ENCODE measurements at places on chromosomes 6 and 20.

DNA sequence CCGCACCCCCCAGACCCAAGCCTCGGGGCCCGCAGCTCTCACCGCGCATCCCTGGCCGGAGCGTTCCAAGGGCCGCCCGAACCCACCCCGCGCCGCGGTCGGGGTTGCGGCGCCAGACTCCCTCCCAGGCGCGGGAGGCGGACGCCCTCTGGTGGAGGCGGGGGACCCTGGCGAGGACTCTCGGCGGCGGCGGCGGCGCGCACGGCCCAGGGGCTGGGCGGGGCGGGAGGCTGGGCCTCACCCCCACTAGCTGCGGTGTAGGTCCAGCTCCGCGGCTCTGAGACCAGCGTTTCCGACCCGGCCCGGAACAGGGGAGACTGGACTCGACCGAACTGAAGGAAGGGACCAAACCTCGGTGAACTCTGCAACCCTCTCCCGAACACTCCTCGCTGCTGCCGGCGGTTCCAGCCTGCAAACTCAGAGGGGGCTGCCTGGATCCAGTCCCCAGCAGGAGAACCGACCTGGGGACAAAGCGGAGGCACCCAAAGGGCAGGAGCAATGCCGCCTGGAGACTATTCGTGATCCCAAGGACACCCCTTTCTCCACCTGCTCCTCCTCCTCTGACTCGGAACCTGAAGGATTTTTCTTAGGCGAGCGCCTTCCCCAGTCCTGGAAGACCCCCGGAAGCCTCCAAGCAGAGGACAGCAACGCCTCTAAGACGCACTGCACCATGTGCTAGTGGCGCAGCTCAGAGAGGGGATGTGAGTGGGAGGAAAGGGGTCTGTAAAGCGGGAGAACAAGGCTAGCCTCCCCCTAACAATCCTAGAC, 859 bp upstream of the TOMM6 start:
- peak; percentile 71 for DNase-seq

DNA sequence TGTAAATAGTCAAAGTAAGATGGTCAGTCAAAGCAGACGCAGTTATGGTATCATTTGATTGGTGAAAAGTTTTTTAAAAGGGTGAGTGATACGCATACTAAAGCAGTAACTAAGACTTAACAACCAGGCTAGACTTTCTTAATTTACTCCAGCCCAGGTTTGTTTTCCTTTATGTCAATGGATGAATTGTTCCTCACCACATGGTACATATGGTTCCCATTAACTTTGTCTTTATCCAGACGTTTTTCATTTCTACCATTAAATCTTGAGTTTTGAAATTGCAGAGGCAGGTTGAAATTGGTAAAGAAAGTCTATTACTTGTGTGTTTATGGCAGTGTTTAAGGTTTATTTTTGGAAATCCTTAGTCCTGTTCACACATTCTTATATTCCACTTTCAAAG, 98.5 kb upstream of the SCGN start:
- no peak for DNase-seq

- no peak for DNase-seq
Observed at GRCh38 chr20:46317685-46318177, 9.4 kb upstream of the CDH22 start.

DNA sequence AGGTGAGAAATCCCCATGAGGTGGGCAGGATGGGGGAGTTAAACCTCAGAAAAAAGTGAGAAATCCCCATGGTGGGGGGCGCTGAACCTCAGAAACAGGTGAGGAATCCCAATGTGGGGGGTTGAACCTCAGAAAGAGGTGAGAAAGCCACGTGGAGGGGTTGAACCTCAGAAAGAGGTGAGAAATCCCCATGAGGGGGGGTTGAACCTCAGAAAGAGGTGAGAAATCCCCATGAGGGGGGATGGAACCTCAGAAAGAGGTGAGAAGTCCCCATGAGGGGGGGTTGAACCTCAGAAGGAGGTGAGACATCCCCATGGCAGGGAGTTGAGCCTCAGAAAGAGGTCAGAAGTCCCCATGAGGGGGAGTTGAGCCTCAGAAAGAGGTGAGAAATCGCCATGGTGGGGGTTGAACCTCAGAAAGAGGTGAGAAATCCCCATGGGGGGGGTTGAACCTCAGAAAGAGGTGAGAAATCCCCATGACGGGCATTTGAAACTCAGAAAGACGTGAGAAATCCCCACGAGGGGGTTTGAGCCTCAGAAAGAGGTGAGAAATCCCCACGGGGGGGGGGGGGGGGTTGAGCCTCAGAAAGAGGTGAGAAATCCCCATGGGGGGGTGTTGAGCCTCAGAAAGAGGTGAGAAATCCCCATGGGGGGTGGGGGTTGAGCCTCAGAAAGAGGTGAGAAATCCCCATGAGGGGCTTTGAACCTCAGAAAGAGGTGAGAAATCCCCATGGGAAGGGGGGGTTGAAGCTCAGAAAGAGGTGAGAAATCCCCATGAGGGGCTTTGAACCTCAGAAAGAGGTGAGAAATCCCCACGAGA, 14.3 kb upstream of the GOPC start:
- DNase-seq = peak; percentile 17

DNA sequence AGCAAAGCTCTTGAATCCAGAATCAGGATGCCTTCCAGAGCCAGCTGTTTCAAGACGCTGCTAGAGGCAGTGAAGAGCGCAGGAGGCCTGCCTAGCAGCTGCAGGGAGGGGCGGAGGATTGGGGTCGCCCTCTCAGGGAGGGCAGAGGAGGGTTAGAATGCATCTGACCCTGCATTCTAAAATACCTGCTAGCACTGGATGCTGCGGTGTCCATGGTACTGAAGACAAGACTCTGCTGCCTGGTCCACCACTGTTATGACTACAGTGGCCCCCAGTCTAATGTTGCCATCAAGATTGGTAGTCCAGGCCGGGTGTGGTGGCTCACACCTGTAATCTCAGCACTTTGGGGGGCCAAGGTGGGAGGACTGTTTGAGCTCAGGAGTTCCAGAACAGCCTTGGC, 193.7 kb upstream of the PROKR2 start:
- no peak for DNase-seq

DNA sequence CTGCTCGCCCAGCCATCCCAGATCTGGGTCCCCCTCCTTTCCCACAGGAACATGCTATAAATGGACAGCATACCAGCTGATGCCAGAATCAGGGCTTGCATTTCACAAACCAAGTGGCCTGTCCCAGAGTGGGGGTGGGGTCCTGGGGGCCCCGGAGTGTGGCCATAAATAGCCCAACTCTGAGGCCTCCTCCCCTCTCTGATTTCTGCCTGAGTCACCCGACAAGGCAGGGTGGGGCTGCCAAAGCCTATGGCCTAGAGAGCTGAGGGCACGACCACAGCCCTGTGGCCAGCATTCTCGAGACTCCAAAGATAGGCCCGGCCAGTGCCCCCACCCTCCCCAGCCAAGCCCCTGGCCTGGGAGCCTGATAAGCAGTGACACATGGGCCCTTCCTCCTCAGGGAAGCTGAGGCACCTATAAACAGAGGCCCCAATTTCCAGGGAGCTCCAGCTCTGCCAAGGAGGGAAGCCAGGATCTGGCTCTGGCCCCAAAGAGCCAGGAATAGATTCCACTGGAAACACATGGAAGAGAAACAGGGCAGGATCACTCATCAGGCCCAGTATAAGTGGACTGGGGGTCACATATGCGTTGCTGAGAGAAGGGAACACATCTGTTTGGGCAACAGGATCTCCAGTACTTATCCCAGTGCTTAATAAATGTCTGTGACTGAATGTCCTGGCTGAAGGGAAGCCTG, 20.3 kb downstream of the SNTA1 start:
- DNase-seq = no peak

DNA sequence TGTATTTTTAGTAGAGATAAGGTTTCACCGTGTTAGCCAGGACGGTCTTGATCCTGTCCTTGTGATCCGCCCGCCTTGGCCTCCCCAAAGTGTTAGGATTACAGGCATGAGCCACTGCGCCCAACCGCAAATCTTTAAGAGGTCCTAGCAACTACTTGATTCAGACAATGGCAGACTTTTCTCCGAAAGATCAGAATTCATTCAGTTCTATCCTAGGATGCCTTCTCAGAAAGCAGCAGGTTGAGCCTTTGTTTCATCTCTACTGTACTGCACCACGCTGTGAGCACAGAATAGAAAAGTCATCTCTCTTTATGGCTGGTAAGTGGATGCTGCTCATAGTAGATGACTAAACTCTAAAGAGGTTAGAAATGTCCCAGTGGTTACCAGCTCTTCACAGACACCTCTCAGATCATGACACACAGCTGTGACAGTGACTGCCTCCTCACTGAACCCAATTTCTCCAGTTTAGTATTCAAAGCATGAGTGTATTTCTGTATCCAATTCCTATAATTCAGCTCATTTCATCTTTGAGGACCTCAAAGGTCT, 6.0 kb upstream of the HSF2 start:
- DNase-seq = no peak

DNA sequence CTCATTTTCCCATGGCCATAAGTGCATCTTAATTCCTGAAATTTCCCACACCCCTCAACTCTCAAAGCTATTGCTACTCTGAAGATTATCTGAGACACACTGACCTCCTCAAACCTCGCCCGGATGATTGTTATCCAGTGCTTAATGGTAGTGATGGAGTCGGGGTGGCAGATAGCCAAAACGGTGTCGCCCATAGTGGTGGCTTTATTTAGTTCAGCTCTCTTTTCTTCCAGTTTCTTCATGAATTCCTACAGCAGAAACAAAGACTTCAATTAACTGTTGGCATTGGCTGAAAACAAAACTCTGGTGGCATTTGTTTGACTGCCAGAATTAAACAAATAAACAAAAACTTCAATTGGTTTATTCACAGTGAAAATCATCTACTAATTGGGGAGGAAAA, 165.4 kb downstream of the DST start:
- DNase-seq = no peak

DNA sequence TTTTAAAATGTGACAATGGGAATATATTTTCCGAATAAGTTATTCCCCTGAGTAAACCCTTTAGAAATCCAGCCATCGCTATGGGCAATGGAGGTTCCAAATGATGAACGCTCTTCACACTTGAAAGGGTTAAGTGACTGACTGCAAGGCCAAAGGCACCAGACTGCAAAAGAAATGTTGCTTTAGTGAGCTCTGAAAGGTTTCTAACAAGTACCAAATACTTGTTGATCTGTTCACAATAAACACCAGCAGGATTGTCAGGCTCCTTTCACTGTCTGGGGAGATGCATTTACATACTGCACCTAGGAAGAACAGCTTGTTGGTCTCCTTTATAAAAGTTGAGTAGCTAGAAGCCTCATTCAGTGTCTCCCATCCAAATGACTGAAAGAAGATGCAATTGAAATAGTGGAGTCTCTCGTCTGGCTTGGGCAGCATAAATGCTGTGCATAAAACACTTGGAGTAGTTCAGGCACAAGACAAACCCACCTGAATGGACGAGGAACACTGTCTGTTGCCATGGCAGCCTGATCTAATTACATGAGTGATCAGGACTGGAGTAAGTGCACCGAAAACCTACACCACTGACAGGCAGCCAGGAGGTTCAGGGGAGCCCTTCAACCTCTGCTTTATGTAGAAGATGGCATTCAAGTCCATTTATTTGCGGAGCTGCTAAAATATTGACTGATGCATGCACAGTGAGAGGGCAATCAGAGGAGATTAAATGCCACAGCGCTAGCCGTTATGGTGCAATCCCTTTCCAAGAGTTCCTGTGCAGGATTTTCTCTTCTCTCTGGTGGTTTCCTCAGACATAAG, 2.9 kb downstream of the ATXN1 start:
- no peak for DNase-seq

DNA sequence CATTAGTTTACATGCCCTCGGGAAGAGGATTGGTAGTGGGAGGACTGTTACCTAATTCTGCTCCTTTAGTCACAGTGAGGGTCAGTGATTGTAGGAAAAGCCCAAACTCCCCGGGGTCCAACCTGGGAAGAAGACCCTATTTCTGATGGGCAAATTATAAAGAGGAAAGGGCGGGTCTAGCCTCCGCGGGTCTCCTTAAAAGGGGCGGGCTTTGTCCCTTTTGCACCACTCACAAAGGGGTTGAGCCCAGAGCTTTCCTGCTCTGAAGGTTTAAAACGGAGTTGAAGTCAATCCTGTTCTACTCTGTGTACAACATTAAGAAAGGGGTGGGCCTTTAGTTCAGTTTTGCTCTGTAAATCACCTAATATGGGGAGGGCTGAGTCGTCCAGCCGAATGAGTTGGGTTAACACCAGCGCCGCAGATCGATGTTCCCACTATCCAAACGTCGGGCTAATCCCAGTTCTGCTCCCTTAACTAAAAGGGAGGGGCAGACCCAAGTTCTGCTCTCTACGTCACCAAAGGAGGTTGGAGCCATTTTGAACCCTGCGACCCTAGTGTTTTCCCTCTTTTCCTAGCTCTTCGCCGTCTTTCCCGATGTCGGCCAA, 920 bp upstream of the RNF5 start:
- no peak for DNase-seq

- DNase-seq = no peak
Observed at GRCh38 chr6:119134752-119135151, 56.3 kb upstream of the FAM184A start.

DNA sequence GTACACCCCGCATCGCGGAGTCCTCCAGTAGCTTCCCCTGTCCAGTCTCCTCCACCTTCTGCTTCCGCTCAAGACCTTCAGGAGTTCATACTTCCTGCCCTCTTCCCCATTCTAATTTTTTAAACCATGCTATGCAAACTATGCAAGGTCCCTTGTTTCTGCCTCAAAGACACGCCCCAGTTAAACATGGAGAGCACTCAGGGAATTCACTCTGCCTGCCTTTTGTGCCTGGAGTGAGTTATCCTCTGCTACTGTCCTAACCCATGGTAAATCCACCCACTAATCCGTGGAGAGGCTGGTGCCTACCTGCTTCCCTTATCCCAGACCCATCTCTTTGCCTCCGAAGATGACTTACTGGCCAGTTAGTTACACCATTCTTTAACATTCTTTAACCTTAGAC, 473.7 kb upstream of the JARID2 start:
- DNase-seq = no peak

DNA sequence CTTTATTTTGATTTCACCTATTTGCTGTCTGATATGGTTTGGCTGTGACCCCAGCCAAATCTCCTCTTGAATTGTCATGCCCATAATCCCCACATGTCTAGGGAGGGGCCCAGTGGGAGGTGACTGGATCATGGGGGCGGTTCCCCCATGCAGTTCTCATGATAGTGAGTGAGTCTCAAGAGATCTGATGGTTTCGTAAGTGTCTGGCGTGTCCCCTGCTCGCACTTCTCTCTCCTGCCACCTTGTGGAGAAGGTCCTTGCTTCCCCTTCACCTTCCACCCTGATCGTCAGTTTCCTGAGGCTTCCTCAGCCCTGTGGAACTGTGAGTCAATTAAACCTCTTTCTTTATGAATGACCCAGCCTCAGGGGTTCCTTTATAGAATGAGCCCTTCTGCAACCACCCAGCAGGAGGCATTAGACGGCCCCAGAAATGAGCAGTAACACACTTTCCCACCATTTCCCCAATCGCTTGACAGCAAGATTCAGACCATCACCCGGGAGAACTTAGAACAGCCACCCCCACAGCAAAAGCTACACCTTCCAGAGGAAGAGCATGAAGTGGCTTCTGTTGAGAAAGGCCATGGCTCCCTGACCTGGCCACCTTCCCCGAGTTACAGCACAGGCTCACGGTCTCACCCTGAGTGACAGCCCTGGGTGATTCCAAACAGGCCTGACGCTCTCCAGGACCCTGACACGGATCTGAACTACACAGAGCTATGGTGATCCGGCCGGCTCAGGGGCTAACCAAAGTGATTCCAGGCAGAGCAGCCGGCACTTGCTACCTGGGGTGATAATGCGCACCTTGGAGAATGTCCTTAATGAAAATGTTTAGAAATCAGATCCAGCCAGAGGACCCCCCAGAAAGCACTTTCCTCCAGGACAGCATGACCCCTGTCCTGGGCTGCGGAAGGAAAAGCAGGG, 131.2 kb upstream of the CDH4 start:
- no peak for DNase-seq

Measured in activated CD8-positive, alpha-beta memory T cell treated with anti-CD3 and anti-CD28 coated beads for 4 hours (primary cell).